Osteoblast (primary cell): ENCODE measurements at places on chromosomes 3 and 15. TPM values are rescaled to one million over a fixed set of nuclear protein-coding genes. Genes with fewer than 3 reads are reported as not detected.

The ROBO1 gene
- total RNA-seq: 52.2 and 69.8 TPM in 2 replicates

The CFAP100 gene
- not detected in 2 replicates for total RNA-seq

The CMTM7 gene
- 7.2 and 10.0 TPM in 2 replicates for total RNA-seq

The CAMK1 gene
- 22.1 and 25.9 TPM in 2 replicates for total RNA-seq

The DLEC1 gene
- total RNA-seq: under 0.01 and 0.29 TPM in 2 replicates

The TRIM42 gene
- total RNA-seq: not detected in 2 replicates

The RBP2 gene
- total RNA-seq: not detected in 2 replicates

The STXBP5L gene
- total RNA-seq: not detected in 2 replicates
